Stimulated activated CD8-positive, alpha-beta memory T cell treated with anti-CD3 and anti-CD28 coated beads, Interleukin-7, amount 100 ng/mL, for 1 hour (primary cell): ENCODE measurements at places on chromosomes 2 and 18.

DNA sequence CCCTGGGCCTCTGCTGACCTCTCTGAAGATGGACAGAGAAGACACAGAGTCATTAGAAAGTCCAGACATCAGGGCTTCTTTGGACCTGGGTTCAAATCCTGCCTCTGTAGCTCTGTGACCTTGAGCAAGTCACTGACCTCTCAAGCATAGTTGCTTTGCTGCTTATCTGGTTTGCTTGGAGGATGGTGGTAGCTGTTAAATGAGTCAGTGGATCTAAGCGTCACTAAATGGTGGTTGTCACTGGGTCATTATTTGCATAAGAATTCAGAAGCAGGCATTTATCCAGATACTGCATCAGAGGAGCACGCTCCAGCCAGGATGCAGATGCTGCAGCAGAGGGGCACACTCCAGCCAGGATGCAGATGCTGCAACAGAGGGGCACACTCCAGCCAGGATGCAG, 229.2 kb downstream of the GLI2 start:
- DNase-seq, result no peak

- DNase-seq, result no peak
Observed at GRCh38 chr2:207239754-207240494, 74.2 kb upstream of the KLF7 start.

GRCh38 chr2:151849413-151850010, 21.3 kb upstream of the ARL5A start:
- DNase-seq, result no peak

DNA sequence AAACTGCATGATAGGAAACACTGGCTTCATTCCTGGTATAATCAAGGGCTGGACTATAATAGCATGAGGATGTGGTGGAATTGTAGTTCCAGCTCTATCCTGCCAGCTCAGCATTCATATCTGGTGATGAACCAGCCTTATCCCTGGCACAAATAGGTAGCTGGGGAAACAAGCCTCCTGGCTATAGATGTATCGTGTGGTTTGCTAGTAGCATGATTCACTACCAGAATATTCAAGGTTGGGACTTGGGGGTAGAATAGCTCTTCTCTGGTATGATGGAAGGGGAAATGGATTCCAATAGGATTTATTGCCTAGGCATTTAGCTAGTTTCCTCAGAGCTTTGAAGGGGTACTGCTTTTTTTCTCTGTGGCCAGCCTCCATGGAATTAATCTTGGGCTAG, 532.8 kb downstream of the FBXO15 start:
- DNase-seq, result no peak

DNA sequence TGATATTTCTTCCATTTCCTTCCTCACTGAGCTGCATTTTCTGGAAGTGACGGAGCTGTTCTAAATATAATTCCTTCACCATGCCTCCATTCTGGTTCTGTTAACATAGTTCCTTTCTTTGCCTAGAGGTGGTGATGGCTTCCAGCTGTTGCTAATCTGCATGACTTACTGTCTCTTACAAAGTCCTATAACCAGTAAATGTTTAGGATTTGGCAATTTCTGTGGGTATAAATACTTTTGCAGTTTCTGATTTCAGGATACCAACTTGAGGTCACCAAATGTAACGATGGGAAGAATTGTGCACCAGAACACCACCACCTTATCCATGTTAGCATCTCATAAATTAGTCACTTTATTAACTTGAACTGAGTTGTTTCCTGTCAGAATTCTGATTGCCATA, 101.7 kb upstream of the FN1 start:
- no peak for DNase-seq

DNA sequence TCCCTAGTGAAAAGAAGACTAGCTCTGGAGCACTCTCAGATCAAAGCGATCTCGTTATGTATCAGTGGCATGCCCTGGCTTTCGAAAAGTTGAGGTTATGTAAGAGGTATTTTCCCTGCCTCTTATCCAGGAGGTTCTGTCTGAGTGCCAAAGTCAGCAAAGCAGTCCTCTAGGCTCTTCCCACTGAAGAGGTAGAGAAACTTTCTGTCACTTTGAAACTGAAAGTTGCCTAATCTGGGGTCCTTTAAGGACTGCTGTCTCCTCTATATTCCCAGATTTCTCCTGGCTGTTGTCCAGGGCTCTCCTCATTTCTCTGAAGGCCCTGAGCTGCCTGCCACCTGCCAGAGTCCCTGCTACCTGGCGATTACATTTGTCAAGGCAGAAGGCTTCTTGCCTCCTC, 96.3 kb downstream of the B3GNT2 start:
- no peak for DNase-seq

DNA sequence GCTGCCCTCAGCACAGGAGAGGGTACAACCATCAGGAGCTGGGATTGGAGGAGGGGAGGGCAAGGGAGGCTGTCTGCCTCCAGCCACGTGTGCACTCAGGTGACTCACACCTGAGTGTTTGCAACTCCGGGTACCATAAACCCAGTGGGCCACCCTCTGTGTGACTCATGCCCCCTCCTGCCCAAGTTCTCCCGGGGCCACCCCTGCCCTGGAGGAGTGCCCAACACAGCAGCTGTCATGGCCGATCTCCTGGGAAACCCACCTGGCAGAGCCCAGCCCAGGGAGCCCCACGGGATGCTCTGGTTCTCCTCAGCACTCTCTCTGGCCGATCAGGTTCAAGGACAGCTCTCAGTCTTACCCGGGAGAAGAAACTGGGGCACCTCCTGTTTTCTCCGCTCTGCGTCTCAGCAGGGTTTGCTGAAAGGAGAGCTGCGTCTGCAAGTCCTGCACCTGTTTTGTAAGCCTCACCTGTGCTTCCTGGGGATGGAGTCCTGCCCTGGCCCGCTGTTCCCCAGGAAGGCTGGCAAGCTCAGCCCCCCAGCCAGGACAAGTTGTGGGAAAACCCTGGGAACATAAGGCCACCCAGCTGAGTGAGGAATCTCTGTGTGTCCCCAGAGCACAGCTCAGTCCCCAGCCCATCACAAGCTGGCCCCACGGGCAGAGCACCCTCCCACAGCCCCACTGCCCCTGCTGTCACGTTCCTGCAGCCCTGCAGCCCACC, 44.0 kb upstream of the UBE2F start:
- no peak for DNase-seq

DNA sequence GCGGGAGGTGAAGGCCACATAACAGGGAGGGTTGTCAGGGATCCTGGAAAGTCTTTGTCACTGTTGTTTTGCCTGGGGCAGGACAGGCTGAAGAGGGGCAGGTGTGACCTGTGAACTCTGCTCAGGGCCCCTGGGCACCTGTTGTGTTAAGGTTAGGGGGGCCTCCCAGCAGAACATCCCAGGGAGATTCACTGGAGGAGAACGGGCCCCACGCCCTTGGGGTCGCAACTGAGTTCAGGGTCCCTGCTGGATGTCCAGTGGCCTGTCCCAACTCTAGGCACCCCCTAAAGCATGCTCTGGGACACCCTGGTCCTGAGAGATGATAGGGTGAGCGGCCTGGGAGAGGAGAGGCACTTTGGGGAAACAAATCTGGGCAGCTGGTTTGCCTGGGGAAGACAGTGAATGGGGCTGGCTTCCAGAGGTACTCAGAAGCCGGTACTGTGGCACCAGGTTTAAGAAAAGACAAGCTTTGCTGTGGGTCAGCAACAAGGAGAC, 22.9 kb downstream of the GPR35 start:
- DNase-seq, result no peak

- DNase-seq, result no peak
Observed at GRCh38 chr2:228541789-228542188, 360.3 kb upstream of the SPHKAP start.

DNA sequence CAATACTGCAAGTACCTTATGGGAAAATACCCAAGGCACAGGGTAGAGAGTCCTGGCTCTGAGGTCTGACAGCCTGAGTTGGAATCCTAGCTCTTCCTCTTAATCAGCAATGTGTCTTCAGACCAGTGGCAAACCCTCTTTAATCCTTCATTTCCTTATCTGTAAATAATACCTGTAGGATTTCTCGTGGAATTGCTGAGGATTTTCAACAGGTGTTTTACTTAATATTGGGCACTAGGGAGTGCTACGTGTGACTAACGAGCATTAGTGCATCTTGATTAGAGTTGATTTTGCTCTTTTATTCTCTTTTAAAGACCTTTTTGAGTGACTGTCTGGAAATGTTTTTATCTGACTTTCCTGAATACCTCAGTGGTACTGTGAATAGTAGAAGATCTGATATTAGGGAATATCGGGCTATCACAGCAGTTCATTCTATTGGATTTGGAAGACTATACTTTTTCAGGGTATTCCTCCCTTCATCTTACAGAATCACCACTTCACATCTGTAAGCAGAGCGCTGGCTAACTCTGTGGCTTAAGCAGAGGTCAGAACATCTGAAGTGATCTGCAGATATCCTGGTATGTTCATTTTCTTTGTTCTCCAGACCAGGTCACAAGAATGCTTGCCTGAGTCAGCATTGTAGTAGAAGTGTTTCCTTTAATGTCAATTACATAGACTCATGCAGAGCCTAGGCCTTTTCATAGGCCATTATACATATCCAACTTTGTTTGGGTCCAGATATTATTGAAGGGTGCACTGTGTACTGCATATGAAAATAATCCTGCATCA, 49.1 kb downstream of the ARHGAP28 start:
- no peak for DNase-seq

GRCh38 chr2:45040786-45041185, 31.5 kb upstream of the SIX2 start:
- no peak for DNase-seq

- no peak for DNase-seq
Observed at GRCh38 chr2:119856469-119856901, 96.8 kb downstream of the PTPN4 start.
